ENCODE measurements at places on chromosomes 13 and 19. TPM values are rescaled to one million over a fixed set of nuclear protein-coding genes. Genes with fewer than 3 reads are reported as not detected.

KLF1 gene
- total RNA-seq, result not detected

CCNA1 gene
- total RNA-seq, result not detected

SERPINE3 gene
- total RNA-seq, result not detected

SPACA6 gene
- total RNA-seq, result not detected

SHISA7 gene
- total RNA-seq, result not detected

DNA sequence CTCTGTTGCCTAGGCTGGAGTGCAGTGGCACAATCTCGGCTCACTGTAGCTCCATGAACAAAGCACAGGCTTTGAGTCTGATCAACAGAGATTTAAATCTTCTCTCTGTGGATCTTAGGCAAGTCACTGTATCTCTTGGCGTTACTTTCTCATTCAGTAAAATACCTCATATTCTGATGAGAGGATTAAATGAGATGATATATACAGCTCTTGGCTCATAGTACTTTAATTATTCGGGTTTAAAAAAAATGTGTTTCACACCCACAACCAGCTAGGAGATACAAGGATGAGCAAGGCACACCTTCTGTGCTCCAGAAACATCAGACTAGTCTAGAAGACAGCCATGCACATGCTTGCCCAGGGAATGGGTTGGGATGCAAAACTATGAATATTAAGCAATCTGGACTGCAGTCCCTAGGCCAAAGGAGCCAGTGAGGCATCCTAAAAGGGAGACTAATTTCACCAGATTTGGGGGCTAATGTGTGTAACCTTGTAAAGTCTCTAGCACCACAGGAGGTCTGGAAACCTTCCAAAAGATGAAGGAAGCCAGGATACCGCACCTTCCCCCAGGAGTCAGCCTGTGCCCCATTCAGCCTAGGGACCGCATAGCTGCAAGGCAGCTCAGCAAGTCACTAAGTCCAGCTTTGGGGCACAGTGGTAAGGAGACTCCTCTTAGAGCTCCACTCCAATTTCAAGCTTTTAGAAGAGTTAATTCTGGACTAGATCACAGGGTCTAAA is 2.5 kb downstream of the VPS36 start:
- H3K4me1 ChIP-seq, result peaks cover 25% of the 10 kb centered on the region
- no peaks in the 10 kb centered on the region for H3K36me3 ChIP-seq
- no peak overlapping the region for H3K4me3 ChIP-seq
- DNase-seq, result no peak

DNA sequence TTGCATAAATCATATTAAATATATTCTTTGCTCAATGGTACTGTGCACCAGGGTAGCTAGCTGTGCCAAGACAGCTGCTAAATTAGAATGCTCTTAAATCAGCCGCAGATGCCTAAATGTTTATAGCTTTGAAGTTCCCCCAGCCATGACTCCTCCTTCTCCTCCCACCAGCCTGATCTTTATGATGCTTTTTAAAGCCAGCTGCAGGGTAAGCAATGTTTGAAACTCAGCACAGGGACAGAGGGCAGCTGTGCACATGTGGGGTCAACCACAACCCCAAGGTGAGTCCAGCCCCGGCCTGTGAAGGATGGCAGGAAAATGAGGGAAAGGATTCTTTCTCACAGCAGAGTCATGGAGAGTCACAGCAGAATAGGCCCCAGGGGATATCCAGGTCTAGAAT is 635.7 kb downstream of the UQCRFS1 start:
- no peaks in the 10 kb centered on the region for H3K4me1 ChIP-seq
- DNase-seq, result no peak
- H3K27me3 ChIP-seq, result no peaks in the 10 kb centered on the region
- H3K4me3 ChIP-seq, result no peak overlapping the region

DNA sequence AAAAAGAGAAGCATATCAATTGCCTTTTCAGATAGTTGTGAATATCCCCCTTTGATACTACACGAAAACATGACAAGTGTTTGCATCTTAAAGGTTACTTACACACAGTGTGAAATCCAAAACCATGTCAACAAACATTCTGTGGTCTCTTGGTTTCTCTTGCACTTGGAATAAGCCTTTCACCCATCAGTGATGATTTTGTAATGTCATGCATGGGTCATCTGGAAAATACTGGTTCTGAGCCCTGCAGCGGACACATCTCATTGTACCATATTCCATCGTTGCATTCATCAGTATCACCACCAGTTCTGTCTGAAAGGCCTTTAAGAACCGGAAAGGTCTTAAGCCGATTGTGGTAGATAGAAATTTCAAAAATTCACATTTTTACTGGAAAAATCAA is 65.4 kb upstream of the SOX1 start:
- no peak overlapping the region for H3K27ac ChIP-seq
- no peaks in the 10 kb centered on the region for H3K36me3 ChIP-seq
- H3K27me3 ChIP-seq, result peaks cover 4% of the 10 kb centered on the region
- H3K4me3 ChIP-seq, result no peak overlapping the region
- DNase-seq, result no peak
- no peaks in the 10 kb centered on the region for H3K4me1 ChIP-seq

GRCh38 chr13:112692586-112692985 is 2.7 kb downstream of the ATP11A start:
- DNase-seq, result no peak
- H3K27ac ChIP-seq, result no peak overlapping the region
- no peak overlapping the region for H3K4me3 ChIP-seq
- no peaks in the 10 kb centered on the region for H3K36me3 ChIP-seq
- peaks cover 22% of the 10 kb centered on the region for H3K4me1 ChIP-seq
- no peaks in the 10 kb centered on the region for H3K27me3 ChIP-seq

- H3K4me1 ChIP-seq, result no peaks in the 10 kb centered on the region
- H3K27ac ChIP-seq, result no peak overlapping the region
- H3K27me3 ChIP-seq, result no peaks in the 10 kb centered on the region
- H3K36me3 ChIP-seq, result no peaks in the 10 kb centered on the region
- DNase-seq, result no peak
Measured at GRCh38 chr13:65613004-65613403, 1617.1 kb downstream of the PCDH9 start.

GRCh38 chr19:49438261-49438660 is 3.1 kb downstream of the SLC17A7 start:
- no peaks in the 10 kb centered on the region for H3K4me1 ChIP-seq
- H3K27me3 ChIP-seq, result peaks cover 75% of the 10 kb centered on the region

DNA sequence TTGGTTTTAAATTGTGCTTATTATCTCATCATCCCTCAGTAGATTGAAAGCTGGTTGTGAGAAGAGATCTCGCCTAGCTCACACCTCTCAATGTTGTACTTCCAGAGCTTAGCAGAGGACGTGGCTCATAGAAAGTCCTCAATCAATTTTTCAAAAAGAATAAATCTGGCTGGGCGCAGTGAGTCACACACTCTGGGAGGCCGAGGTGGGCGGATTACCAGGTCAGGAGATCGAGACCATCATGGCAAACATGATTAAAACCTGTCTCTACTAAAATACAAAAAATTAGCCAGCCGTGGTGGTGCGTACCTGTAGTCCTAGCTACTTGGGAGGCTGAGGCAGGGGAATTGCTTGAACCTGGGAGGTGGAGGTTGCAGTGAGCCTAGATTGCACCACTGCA is 4.7 kb upstream of the ASF1B start:
- H3K27me3 ChIP-seq, result no peaks in the 10 kb centered on the region
- H3K4me1 ChIP-seq, result peaks cover 20% of the 10 kb centered on the region
- DNase-seq, result no peak

DNA sequence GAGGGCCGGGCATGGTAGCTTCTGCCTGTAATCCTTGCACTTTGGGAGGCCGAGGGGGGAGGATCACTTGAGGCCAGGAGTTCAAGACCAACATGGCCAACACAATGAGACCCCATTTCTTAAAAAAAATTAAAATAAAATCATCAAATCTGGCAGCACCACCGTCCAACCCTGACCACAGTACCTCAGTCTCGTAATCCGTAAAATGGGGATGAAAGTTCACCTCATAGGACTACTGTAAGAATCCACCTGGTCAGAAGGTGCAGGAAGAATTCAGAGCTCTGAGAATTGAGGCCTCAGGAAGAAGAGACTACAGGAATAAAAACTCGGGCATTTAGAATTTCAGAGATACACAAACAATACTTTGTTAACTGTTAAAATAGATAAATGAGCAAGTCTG is 3.1 kb downstream of the PPP1R13L start:
- no peaks in the 10 kb centered on the region for H3K36me3 ChIP-seq
- no peak overlapping the region for H3K27ac ChIP-seq
- peaks cover 9% of the 10 kb centered on the region for H3K27me3 ChIP-seq
- DNase-seq, result no peak

- H3K27ac ChIP-seq, result no peak overlapping the region
- H3K4me1 ChIP-seq, result no peaks in the 10 kb centered on the region
- no peaks in the 10 kb centered on the region for H3K36me3 ChIP-seq
- no peak overlapping the region for H3K4me3 ChIP-seq
Measured at GRCh38 chr13:26183416-26183815, 38.7 kb downstream of the RNF6 start.

- H3K36me3 ChIP-seq, result no peaks in the 10 kb centered on the region
- DNase-seq, result no peak
Measured at GRCh38 chr13:105135852-105136615, 1399.4 kb downstream of the EFNB2 start.

DNA sequence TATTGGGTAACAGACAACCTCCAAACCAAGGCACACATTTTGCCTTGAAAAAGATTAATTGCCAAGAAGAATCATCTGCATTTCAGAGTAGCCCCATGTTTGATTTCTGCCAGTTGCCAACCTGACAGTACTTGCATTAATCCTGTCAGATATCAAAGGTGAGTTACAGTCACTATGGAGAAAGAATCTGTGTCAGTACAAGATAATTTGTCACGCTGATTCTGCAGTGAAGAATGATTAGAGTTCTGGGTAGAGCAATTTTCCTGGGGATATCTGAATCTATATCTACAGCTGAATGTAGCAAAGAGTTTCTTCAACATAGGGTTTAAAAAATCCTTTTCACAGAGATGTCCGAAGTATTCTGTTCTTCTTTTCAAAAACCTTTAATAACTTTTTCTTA is 150.7 kb downstream of the AKAP11 start:
- H3K27me3 ChIP-seq, result no peaks in the 10 kb centered on the region
- no peak for DNase-seq
- H3K4me1 ChIP-seq, result no peaks in the 10 kb centered on the region
- H3K36me3 ChIP-seq, result no peaks in the 10 kb centered on the region

DNA sequence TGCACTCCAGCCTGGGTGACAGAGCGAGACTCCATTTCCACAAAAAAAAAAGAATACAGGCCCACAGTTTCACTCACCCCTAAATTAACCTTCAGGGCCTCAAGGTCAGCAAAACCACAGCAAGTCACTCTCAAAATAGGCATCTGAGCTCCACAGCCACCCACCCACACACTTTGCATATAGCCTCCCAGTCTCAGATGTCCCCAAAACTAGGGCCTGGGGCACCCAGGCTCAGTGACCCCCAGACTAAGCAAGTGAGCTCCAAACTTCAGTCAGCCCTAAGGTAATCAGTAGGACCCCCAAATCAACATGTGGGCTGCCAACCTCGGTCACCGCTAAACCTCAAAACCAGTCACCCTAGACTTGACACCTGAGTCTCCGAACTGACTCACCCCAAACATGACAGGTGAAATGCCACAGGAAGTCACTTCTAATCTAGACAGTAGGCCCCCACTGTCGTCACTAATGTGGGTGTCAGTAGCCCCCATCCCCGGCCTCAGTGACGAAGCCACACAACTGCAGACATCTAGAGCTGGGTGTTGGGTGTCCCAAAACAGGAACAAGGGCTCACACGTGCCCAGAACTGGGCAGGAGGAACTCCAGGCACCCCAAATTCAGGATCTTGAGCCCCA is 13.9 kb downstream of the RABAC1 start:
- no peak overlapping the region for H3K4me3 ChIP-seq
- H3K4me1 ChIP-seq, result peaks cover 5% of the 10 kb centered on the region
- H3K27me3 ChIP-seq, result peaks cover 19% of the 10 kb centered on the region
- no peak overlapping the region for H3K27ac ChIP-seq
- no peak for DNase-seq

DNA sequence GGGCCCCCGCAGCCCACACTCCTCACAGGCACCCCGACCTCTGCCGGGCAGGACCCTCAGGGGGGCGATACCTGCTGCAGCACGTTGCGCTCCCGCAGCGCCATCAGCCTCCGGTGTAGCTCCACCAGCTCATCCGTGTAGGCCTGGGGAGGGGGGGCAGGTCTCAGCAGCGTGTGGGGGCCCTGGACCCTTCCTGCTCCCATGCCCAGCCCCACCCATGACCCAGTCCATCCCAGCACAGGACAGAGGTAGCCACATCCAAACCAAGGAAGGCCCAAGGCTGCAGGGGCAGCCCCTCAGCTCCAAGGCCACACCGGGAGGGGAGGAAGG is 66.5 kb downstream of the MLLT1 start:
- H3K4me1 ChIP-seq, result no peaks in the 10 kb centered on the region
- no peaks in the 10 kb centered on the region for H3K27me3 ChIP-seq
- H3K27ac ChIP-seq, result no peak overlapping the region
- no peak for DNase-seq

- no peak overlapping the region for H3K4me3 ChIP-seq
- DNase-seq, result no peak
- H3K4me1 ChIP-seq, result peaks cover 26% of the 10 kb centered on the region
- H3K27me3 ChIP-seq, result no peaks in the 10 kb centered on the region
- no peaks in the 10 kb centered on the region for H3K36me3 ChIP-seq
- peak overlapping the region; percentile 89 for H3K27ac ChIP-seq
Measured at GRCh38 chr19:13165162-13165997, 15.2 kb downstream of the IER2 start.

DNA sequence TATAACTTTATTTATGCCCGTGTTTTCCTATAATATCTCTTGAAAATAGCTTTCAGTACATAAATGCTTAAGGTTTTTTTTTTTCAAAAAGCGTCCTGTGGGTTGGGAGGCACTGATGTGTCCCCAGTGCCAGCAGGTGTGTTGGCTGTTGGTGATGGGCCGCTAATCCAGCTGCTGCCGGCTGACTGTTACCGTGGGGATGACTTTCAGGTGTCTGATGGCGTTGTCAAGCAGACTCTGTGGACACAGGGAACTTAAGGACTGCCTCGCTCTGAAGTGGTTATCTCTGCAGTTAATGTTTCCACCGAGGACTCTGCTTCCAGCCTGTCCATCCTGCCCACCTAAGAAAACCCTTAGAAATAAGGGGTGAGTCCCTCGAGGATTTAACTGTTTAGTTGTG is 94.5 kb downstream of the ANKRD10 start:
- H3K27me3 ChIP-seq, result no peaks in the 10 kb centered on the region
- H3K36me3 ChIP-seq, result no peaks in the 10 kb centered on the region
- H3K4me3 ChIP-seq, result no peak overlapping the region
- peaks cover 2% of the 10 kb centered on the region for H3K4me1 ChIP-seq
- DNase-seq, result no peak

DNA sequence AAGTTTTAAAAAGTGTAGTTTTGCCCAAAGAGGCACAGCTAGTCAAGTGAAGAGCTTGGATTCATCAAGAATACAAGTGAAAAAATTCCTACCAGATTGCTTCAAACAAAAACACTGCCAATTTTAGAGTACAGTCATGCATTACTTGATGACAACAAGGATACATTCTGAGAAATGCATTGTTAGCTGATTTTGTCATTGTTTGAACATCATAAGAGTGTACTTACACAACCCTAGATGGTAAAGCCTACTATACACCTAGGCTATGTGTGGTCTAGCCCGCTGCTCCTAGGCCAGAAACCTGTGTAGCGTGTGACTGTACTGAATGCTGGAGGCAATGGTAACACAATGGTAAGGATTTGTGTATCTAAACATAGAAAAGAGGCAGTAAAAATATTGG is 41.1 kb downstream of the TMTC4 start:
- no peak for DNase-seq
- H3K27me3 ChIP-seq, result no peaks in the 10 kb centered on the region
- H3K27ac ChIP-seq, result no peak overlapping the region
- H3K36me3 ChIP-seq, result no peaks in the 10 kb centered on the region
- no peak overlapping the region for H3K4me3 ChIP-seq

Measured in gastrocnemius medialis (tissue), 4 donors.